ENCODE measurements at places on chromosomes 12 and 14. TPM values are rescaled to one million over a fixed set of nuclear protein-coding genes. Genes with fewer than 3 reads are reported as not detected.

The IKZF4 gene
- 16.6 TPM for polyA plus RNA-seq

The SLC25A47 gene
- not detected for polyA plus RNA-seq

The ST8SIA1 gene
- polyA plus RNA-seq, result 5.9 TPM

The SERPINA12 gene
- polyA plus RNA-seq, result 0.42 TPM

The PLA2G1B gene
- polyA plus RNA-seq, result 0.50 TPM

The FBLN5 gene
- 166 TPM for polyA plus RNA-seq

The IL23A gene
- 0.67 TPM for polyA plus RNA-seq

The PZP gene
- 0.53 TPM for polyA plus RNA-seq

The KLRC3 gene
- polyA plus RNA-seq, result not detected

The ATXN7L3B gene
- polyA plus RNA-seq, result 78.0 TPM

The NUP37 gene
- 40.0 TPM for polyA plus RNA-seq

The CSRP2 gene
- 86.6 TPM for polyA plus RNA-seq

The GLIPR1 gene
- 16.9 TPM for polyA plus RNA-seq

The OLR1 gene
- polyA plus RNA-seq, result 1.3 TPM

The HRK gene
- polyA plus RNA-seq, result 0.74 TPM

The PROX2 gene
- polyA plus RNA-seq, result 1.2 TPM

The BICD1 gene
- polyA plus RNA-seq, result 21.1 TPM

The AGAP2 gene
- polyA plus RNA-seq, result 1.1 TPM

The MAP1LC3B2 gene
- polyA plus RNA-seq, result 10.8 TPM

The GPR68 gene
- polyA plus RNA-seq, result 4.2 TPM

The RD3L gene
- not detected for polyA plus RNA-seq

The TUNAR gene
- 0.25 TPM for polyA plus RNA-seq

The RHEBL1 gene
- polyA plus RNA-seq, result 2.2 TPM

The RFLNA gene
- polyA plus RNA-seq, result 7.6 TPM

The WDR89 gene
- polyA plus RNA-seq, result 27.4 TPM

The ANO4 gene
- 1.1 TPM for polyA plus RNA-seq

The IFI27L1 gene
- polyA plus RNA-seq, result 24.3 TPM

The GALNT9 gene
- 9.6 TPM for polyA plus RNA-seq

Data from renal cortex interstitium (tissue), 15 donors.